Peyer's patch (tissue), 4 donors: ENCODE measurements at places on chromosomes 13 and 19. TPM values are rescaled to one million over a fixed set of nuclear protein-coding genes. Genes with fewer than 3 reads are reported as not detected.

The IZUMO2 gene
- total RNA-seq, result not detected

The NHLRC3 gene
- total RNA-seq, result 20.5 TPM

The SHC2 gene
- 33.0 TPM for total RNA-seq

The ZSCAN4 gene
- not detected for total RNA-seq

The SLAIN1 gene
- 1.5 TPM for total RNA-seq

The ZNF441 gene
- total RNA-seq, result 11.3 TPM

The C19orf67 gene
- not detected for total RNA-seq

The SMIM44 gene
- total RNA-seq, result 11.0 TPM

The NLRP11 gene
- not detected for total RNA-seq

The PSG2 gene
- total RNA-seq, result not detected

The APOE gene
- total RNA-seq, result 203 TPM

The PSG7 gene
- not detected for total RNA-seq

The CEACAM8 gene
- total RNA-seq, result not detected

The KLK12 gene
- total RNA-seq, result not detected

The MBNL2 gene
- total RNA-seq, result 32.8 TPM

The ZNF791 gene
- 27.2 TPM for total RNA-seq

The GJA3 gene
- total RNA-seq, result not detected

The CA11 gene
- 8.3 TPM for total RNA-seq

The S1PR5 gene
- total RNA-seq, result not detected

The ZNF558 gene
- total RNA-seq, result 18.0 TPM

The PSG6 gene
- not detected for total RNA-seq

The RNF17 gene
- not detected for total RNA-seq

The PSG3 gene
- total RNA-seq, result not detected

The GATAD2A gene
- 67.8 TPM for total RNA-seq

The MBD3L2 gene
- not detected for total RNA-seq

The LYPD5 gene
- total RNA-seq, result not detected

The GPR12 gene
- total RNA-seq, result not detected

The GNA15 gene
- total RNA-seq, result 1.2 TPM

The CCDC8 gene
- total RNA-seq, result 0.85 TPM

The C13orf42 gene
- not detected for total RNA-seq

The TIMM44 gene
- 90.9 TPM for total RNA-seq

The SIGLEC14 gene
- total RNA-seq, result 0.95 TPM

The EBI3 gene
- 12.4 TPM for total RNA-seq

The ZNF235 gene
- total RNA-seq, result 9.8 TPM

The OR10H5 gene
- total RNA-seq, result not detected

The ZNF737 gene
- total RNA-seq, result 60.2 TPM

The EPSTI1 gene
- total RNA-seq, result 45.4 TPM

The ITM2B gene
- total RNA-seq, result 502 TPM

The RFPL4AL1 gene
- not detected for total RNA-seq

The EID2 gene
- total RNA-seq, result 7.1 TPM

The TRPM4 gene
- total RNA-seq, result 419 TPM

The GFY gene
- total RNA-seq, result not detected

The TNNI3 gene
- not detected for total RNA-seq

The PROSER1 gene
- 41.3 TPM for total RNA-seq

The PDCD5 gene
- 42.2 TPM for total RNA-seq

The DPY19L3 gene
- 39.4 TPM for total RNA-seq

The KCTD4 gene
- not detected for total RNA-seq

The GIPR gene
- total RNA-seq, result not detected

The PCDH17 gene
- 4.1 TPM for total RNA-seq

The NALCN gene
- not detected for total RNA-seq

The ZNF575 gene
- 1.7 TPM for total RNA-seq
